ENCODE measurements at places on chromosomes 6 and 20.

DNA sequence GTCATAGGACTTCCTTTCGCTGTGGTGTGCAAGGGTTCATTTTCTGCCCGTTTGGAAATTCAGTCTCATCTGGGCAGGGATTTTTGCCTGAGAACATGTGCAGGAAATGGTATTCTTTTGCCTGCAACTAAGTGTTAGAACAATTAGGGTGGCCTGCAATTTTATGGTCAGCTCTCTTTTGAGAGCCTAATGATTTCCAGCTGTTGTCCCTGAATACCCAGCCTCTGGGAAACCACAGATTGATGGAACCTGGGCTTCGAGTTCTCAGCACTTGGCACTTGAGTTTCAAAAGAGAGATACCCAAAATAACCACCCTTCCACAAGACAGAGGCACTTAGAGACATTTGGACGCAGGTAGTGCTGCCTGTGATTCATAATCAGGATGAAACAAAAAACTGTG, 217.2 kb upstream of the FOXA2 start:
- no peak for DNase-seq

GRCh38 chr20:44133424-44133823, 53.6 kb downstream of the JPH2 start:
- no peak for DNase-seq

- no peak for DNase-seq
Measured at GRCh38 chr6:110448846-110449540, 27.4 kb downstream of the SLC22A16 start.

DNA sequence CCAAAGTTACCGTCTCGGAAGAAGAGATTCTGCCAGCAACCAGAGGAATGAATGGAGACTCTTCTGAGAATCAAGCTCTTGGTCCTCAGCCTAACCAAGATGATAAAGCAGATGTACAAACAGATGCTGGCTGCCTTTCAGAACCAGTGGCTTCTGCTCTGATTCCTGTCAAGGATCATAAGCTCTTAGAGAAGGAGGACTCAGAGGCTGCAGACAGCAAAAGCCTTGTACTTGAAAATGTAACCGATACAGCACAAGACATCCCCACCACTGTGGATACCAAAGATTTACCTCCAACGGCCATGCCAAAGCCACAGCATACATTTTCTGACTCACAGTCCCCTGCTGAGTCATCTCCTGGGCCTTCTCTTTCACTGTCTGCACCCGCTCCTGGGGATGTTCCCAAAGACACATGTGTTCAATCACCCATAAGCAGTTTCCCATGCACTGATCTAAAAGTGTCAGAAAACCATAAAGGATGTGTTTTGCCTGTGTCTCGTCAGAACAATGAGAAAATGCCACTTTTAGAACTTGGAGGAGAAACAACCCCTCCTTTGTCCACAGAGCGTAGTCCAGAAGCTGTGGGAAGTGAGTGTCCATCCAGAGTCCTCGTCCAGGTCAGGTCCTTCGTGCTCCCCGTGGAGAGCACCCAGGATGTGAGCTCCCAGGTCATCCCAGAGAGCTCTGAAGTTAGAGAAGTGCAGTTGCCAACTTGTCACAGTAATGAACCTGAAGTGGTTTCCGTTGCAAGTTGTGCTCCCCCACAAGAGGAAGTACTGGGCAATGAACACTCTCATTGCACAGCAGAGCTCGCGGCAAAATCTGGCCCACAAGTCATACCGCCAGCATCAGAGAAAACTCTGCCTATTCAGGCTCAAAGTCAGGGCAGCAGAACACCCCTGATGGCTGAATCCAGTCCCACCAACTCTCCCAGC, 109.6 kb downstream of the RTN4IP1 start:
- no peak for DNase-seq

GRCh38 chr6:162058281-162058875, 669.2 kb downstream of the PRKN start:
- no peak for DNase-seq

DNA sequence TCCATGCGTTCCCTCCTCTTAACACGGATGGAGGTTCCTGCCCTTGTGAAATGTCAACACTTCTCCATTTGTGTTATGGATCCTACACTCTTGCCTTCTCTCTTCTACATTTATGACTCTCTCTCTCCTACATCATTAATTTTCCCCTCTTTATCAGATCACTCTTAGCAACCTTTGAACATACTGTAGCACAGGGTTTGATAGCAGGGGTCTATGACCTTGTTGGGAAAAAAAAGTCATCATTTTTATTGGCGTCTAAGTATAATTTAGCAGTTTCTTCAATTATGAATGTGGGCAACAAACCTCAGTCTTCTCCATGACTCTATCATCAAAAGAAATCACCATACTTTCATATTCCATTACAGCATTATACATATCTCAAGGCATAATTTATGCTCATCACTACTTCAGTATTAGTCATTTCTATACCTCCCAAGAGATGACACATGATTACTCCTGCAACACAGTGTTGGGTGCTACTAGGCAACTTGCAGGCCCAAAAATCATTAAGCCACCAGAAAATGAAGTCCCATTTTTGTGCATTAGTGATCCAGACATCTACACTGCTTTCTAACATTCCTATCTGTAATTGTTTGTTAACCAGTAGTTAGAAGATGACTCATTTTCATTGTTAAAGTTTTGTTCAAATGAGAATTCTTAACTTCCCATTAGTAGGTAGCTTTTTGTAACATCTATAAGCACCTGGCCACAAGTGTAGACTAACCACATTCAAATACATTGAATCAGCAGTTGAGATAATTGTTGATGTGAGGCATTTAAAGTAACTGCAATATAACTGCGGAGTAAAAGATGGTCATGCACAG, 9.5 kb downstream of the CYP39A1 start:
- no peak for DNase-seq

DNA sequence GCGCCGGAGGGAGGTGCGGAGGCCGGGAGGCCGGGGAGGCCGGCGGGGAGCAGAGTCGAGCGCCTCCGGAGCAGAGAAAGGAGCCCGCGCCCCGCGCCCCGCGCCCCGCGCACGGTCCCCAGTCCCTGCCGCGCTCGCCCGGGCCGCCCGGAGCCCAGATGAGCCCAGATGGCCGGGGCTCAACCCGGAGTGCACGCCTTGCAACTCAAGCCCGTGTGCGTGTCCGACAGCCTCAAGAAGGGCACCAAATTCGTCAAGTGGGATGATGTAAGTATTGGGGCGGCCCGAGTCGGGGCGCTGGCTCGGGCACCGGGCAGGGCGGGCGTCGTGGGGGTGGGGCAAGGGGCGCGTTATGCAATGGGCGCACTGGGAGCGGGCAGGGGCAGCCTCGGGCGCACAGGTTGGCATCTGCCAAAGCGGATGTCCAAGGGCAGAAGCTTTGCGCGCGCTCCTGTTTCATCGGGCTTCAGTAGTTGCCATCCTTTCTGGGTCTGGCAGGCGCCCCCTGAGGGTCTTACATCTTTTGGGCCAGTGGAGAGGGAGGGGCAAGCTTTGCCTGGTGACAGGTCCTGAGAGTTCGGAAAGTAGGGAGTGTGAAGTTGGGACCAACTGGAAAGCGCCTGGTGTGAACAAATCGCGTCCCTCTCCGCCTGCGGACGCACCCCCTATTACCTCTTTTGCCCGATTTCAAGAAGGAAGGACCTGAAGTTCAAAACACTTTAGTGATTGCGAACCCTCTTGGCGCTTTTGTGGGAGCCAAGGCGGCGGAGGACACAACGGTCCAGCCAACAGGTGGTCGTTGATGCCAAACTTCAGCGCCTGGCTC, 631 bp downstream of the PLCB1 start:
- DNase-seq = no peak

DNA sequence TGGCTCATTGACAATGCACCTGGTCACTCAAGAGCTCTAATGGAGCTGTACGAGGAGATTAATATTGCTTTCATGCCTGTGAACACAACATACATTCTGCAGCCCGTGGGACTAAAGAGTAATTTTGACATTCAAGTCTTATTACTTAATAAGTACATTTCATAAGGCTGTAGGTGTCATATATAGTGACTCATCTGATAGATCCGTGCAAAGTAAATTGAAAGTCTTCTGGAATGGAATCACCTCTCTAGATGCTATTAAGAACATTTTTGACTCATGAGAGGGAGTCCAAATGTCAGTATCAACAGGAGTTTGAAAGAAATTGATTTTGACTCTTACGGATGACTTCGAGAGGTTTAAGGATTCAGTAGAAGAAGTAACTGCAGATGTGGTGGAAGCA, 267.9 kb downstream of the CLVS2 start:
- DNase-seq = no peak

DNA sequence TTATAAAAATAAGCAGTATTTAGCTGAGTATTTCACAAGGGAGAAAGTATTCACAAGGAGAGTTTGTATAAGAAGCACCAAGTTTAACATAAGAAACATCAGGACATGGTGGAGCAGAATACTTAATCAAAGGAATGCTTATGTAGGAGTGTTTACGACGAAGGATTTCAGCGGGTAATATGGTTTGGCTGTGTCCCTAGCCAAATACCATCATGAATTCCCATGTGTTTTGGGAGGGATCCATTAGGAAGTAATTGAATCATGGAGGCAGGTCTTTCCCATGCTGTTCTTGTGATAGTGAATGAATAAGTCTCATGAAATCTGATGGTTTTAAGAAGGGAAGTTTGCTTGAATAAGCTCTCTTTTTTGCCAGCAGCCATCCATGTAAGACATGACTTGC, 1099.1 kb upstream of the ADGRB3 start:
- DNase-seq = no peak

Measured in glutamatergic neuron (in vitro differentiated cells).